Prostate gland (tissue), 2 donors: ENCODE measurements at places on chromosomes 4 and X. TPM values are rescaled to one million over a fixed set of nuclear protein-coding genes. Genes with fewer than 3 reads are reported as not detected.

DNA sequence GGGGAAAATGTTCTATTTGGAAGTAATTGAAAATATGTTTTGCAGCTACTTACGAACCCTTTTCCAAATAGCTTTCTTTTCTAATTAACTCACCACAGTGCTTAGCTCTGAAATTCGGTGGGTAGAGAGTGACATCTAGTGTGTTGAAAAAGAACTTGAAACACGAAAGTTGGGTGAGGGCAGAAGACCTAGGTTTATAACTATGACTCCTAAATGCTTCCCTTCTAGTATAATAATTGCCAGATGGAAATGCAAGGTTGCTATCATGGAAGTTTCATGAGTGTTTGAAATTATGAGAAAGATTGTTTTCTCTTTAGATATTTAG, 77.3 kb upstream of the NOCT start:
- no peak for DNase-seq

Gene FDCSP
- total RNA-seq, result not detected

Gene RAI2
- 11.5 TPM for total RNA-seq

DNA sequence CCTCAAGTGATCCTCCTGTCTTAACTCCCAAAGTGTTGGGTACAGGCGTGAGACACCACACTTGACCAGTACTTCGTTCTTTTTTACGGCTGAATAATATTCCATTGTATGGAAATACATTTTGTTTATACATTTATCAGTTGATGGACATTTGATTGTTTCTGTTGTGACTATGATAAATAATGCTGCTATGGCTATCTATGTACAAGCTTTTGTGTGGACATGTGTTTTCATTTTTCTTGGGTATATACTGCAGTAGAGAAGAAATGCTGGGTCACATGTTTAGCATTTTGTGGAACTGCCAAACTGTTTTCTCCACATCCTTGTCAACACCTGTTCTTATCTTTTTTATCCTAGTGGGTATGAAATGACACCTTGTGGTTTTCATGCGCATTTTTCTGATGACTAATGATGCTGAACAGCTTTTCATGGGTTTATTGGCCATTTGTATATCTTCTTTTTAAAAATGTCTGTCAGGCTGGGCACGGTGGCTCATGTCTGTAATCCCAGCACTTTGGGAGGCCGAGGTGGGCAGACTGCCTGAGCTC, 37.3 kb downstream of the SAT1 start:
- no peak for DNase-seq

DNA sequence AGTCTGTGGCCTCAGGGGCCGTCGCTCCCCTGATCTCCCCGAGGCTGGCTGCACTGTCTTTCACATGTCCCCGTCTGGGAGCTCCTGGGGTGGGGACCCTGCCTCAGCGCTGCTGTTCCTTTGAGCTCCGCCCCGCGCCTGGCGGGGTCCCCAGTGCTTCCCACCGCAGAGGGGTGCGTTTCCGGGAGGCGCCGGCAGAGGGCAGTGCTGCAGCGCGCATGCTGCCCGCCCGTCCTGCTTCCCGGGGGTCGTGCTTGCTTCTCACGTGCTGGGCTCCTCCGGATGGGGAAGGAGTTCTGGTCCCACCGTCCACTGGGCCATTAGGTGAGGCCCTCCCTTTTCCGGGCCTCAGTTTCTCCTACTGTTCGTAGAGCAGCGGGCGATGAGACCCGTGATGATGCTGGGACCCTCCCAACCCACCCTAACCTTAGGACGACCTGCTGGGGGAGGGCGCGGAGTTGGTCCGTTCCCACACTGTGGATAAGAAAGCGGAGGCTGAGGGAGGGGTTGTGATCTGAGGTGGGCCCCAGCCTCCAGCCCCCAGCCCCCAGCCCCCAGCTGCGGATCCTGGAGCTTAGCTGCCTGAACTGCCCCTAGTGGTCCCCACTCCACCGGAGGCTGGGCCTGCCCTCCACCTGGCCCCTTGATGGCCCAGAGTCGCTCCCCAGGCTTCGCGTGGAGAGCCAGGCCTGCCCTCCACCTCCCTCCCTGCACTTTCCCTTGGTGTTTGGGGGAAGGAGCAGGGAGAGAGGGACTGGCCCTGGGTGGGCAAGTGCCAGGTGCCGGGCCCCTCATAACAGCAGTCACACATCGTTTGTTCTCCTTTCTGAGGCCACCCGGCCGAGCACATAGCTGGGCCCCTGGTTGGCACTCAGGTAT, 15.3 kb downstream of the CPZ start:
- no peak for DNase-seq

Gene METAP1
- 70.1 TPM for total RNA-seq

Gene TLR3
- total RNA-seq, result 4.3 TPM

DNA sequence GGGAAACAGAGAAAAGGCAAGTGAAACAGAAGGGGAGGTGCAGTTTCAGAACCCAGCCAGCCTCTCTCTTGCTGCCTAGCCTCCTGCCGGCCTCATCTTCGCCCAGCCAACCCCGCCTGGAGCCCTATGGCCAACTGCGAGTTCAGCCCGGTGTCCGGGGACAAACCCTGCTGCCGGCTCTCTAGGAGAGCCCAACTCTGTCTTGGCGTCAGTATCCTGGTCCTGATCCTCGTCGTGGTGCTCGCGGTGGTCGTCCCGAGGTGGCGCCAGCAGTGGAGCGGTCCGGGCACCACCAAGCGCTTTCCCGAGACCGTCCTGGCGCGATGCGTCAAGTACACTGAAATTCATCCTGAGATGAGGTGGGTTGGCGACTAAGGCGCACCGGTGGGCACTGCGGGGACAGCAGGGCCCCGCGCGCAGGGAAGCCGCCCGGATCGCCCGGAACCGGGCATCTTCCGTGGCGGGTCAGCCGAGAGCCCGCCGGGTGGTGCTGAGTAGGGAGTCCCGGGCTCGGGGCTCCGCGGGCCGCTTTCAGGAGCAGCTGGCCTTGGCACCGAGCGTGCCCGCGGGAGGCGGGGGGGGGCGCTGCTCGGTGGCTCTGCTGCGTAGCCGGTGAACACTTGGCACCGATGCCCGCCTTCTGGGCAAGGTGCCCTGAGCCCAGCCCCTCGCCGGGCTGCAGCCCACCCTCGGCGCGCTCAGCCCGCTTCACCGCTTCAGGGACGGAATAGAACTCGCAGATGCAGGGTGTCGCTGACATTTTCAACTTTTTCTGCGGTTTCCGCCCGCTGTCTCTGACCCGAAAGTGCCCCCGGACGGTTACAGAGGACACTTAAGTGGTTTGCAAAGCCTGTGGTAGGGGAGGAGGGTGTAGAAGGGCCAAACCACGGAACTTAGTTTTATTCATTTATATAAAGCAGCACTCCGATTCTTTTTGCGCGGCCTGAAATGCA, at the start of gene CD38:
Gene CD38 (plus strand): TSS at position 40 of the 953 bp plus-strand sequence. CDS start 87 bp downstream, at position 127.
- DNase-seq, result peak; percentile 42

GRCh38 chr4:101042847-101043246, 304.5 kb downstream of the PPP3CA start:
- no peak for DNase-seq

Gene FAM47E
- total RNA-seq, result 15.1 TPM

Gene SPANXC
- total RNA-seq, result not detected

DNA sequence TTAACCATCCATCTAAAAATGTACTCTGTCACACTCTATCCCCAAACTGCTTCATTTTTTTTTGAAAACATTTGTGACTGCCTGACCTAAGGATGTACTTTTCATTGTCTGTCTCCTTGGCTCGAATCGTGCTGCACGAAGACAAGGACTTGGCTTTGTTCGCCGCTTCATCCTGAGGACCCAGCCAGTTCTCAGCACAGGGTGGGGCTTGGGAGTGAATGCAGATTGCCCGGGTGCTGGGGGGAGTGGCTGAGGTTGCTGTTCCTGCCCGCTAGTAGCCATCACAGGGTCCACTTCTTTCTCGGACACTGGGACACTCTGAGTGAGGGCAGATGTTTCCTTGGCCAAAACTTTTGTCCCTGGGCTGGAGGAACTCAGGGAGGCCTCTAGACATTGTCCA, 70.1 kb upstream of the CLCN4 start:
- DNase-seq, result no peak

DNA sequence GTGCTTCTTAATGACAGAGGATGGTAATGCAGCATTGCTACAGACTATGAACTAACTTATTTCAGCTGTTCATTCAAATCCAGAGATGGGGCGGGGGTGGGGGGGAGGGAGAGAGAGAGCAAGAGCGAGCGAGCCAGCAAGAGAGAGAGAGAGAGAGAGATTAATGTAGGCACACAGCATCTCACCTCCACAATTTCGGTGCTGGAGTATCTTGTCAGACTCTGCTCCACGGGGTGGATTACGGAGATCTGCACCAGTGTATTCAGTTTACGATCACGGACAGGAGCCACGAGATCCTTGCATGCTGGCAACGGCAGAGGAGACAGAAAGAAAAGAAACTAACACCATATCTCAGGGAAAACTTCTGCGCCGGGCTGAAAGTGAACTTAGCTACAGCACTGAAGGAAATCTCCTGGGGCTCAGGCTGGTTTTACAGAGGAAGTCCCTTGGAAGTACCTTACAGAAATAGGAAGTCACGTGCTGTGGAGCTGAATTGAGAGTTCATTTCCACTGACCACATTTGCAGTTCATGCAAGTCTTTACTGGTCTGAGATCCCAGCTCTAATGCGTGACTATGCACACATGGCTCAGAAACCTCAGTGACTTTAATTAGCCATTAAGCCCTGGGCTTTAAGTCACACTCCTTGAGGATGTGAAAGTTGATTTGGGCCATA, 440.9 kb downstream of the INPP4B start:
- peak; percentile 50 for DNase-seq

GRCh38 chr4:153518637-153519389, 52.7 kb downstream of the TMEM131L start:
- no peak for DNase-seq

Gene RAB33A
- not detected for total RNA-seq

GRCh38 chr4:169314906-169315305, 44.1 kb upstream of the SH3RF1 start:
- DNase-seq, result peak; percentile 56

Gene TMEM156
- 0.27 TPM for total RNA-seq

DNA sequence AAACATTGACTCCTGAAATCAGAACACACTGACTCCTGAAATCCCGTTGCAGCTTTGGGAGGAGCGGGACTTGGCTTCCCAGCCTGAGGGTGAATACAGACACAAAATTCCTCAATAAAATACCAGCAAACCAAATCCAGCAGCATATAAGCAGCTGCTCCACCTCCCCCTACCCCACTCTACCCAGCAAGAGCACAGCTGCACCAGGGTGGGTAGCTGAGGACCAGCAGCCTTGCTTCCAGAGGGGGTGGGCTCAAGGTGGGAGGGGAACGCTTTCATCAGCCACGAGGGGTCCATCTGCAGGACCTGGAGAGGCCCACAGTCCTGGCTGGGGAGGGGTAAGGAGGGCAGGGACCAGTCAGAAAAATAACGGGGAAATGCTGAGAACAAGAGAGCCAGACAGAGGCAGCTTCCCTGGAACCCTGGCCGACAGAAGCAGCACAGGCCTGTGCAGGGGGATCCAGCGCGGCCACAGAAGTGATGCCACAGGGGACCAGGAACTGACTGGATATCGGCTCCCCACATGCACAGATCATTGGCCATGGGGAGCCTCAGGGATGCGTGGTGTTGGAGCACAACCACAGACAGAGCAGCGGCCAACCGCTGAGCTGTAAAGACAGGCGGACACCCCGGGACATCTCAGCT, 49.8 kb downstream of the FGFRL1 start:
- no peak for DNase-seq

Gene ERCC6L
- 0.85 TPM for total RNA-seq

GRCh38 chrX:42678133-42678532, 99.8 kb downstream of the PPP1R2C start:
- no peak for DNase-seq

DNA sequence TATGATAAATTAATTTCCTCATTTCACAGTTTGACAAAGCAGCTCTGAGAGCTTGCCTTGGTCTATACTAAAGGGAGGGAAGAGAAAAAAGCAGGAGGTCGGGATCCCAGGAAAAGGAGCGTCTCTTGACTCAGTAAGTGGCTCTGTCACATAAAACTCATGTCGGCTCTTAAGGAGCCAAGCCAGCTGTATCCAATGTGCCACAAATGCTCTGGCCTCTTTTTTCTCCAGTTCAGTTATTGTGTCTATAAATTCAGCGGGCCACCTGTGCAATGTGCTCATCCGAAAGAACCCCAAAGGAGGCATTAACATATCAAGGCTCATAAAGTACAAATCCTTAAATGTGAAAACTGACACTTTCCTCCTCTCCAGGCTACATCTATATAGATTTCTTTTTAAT, 337.7 kb upstream of the FAM241A start:
- DNase-seq, result no peak

DNA sequence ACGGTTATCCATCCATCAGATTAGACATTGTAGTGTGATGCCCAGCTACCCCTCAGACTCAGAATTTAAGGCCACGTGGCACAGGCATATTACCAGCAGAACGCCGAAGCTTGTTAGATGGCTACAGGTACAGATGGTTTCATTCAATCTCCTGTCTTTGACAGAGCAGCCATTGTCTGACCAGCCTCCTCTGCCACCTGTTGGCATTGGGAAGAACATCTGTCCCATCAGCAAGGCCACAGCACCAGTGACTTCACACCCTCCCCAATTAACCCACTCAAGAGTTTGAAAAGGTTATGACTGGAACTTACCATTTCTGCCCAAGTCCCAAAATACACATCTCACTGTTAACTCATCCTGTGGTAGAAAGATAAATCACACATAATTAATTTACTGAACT, 22.0 kb upstream of the PHKA2 start:
- no peak for DNase-seq

DNA sequence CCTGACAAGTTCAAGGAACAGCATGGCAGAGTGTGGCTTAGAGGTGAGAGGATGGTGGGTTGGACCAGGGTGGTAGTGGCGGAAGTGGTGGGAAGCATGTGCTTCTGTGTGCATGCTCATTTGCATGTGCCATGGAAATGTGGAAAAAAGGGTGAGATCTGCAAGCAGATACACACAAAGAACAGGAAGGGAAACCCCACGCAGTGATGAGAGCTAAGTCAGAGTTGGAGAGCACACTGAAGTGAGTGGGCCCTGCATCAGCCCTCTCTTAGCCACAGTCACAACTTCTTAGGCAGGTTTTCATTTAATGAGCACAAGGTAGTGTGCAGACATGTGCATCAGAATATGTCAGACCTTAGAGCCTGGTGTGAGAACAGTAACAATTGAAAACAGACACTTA, 483.8 kb downstream of the AFF2 start:
- no peak for DNase-seq

DNA sequence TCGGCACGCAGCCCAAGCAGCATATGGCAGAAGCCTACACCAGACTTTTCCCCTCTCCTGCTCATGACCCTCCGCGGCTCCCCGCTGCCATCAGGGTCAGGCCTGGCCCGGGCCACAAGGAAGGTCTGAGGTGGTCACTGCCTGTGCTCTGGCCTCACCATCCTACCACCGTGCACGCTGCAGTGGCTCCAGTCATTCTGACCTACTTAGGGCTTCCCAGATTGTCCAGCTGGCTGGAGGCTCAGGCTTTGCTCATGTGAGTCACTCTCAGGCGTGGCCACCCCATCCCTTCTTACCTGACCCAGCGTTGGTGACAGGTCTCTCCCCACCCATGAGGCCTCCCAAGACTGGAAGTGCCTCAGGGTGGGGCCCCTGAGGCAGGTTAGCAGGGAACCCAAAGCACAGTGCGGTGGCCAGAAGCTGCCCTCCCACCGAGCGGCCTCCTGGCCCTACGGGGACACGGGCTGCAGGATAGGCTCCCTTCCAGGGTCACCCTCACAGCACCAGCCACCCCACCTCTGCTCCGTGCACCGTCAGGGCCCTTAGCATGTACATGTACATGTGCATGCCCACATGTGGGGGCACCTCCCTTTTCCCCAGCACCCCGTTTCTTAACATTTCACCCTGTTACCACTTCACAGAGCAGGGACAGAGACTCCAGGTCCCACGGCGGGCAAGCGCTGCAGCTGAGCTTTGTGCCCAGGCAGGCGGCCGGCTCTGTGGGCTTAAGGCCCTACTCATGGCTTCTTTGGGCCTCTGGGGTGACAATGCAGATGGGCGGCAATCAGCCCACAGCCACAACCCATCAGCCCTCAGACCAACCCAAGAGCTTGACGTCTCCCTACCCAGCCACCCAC, 2.2 kb downstream of the TREX2 start:
- no peak for DNase-seq
